ENCODE measurements at places on chromosomes 3 and 15. TPM values are rescaled to one million over a fixed set of nuclear protein-coding genes. Genes with fewer than 3 reads are reported as not detected.

The SEMA6D gene
- total RNA-seq = 1.6 TPM

The THOC7 gene
- total RNA-seq = 43.5 TPM

The LRRC34 gene
- 0.97 TPM for total RNA-seq

The VEPH1 gene
- total RNA-seq = 259 TPM

The ETV5 gene
- 25.8 TPM for total RNA-seq

Measured in epithelial cell of umbilical artery (primary cell).